ENCODE measurements at places on chromosomes 7 and 10.

DNA sequence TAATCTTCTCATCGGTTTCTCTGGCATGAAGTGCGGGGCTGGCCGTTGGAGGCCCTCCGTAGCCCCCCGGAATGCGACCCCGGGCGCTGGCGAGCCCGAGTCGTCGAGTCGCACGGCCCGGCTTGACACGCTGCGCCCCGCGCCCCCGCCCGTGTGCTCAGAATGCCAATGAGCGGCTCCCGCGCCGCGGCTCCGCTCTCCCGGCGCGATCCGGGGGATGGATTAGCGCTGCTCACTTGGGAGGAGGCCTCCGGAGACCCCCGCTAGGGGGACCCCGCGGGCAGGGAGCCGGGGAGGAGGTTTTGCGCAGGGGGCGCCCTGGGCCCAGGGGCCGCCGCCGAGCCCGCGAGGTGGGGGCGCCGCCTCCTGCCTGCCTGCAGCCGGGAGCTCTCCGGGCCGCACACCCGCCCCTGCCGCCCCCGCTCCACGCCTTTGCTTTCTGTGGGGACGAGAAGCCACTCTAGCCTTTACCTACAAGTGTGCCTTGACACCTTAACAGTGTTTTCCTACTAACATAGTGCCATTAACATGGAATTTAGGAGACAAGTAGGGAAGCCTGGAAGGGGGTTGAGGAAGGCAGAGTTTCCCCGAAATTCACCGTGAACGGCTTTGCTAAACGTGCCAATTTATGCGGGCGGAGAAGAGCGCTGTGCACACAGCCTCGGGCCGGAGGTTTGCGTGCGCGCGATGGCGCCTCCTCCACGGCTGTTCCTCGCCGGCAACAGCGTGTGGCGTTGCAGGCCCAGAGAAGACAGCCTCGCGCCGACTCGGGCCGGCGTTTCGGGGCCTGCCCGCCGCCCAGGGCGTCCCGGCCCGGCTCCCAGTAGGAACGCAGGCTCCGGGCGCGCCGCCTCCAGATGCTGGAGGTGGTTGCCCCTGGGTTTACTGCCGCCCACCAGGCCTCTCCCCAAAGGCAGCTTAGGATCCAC, 7.1 kb downstream of the SHH start:
- DNase-seq, result peak; percentile 75

- no peak for DNase-seq
Measured at GRCh38 chr7:111836592-111836991, 274.3 kb upstream of the IMMP2L start.

- no peak for DNase-seq
Measured at GRCh38 chr7:37439653-37440026, 9.0 kb downstream of the ELMO1 start.

DNA sequence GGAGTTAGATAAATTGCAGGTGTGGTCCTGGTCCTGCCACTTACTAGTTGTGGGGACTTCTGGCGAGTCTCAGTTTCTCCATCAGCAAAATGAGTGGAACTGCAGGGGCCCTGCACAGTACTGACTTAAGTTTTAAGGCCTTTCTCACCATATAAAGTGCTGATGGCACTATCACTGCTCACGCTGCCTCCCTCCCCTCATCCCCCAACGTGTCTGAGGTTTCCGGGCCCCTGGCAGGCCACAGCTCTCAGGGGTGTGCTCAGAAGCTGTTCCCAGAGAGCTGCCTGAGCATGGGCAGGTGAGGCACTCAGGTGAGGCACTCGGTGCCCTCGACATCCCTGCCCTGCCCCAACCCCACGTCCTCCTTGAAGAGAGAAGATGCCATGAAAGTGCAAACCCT, 74.2 kb downstream of the VOPP1 start:
- no peak for DNase-seq

GRCh38 chr7:16129431-16130110, 291.8 kb downstream of the CRPPA start:
- no peak for DNase-seq

DNA sequence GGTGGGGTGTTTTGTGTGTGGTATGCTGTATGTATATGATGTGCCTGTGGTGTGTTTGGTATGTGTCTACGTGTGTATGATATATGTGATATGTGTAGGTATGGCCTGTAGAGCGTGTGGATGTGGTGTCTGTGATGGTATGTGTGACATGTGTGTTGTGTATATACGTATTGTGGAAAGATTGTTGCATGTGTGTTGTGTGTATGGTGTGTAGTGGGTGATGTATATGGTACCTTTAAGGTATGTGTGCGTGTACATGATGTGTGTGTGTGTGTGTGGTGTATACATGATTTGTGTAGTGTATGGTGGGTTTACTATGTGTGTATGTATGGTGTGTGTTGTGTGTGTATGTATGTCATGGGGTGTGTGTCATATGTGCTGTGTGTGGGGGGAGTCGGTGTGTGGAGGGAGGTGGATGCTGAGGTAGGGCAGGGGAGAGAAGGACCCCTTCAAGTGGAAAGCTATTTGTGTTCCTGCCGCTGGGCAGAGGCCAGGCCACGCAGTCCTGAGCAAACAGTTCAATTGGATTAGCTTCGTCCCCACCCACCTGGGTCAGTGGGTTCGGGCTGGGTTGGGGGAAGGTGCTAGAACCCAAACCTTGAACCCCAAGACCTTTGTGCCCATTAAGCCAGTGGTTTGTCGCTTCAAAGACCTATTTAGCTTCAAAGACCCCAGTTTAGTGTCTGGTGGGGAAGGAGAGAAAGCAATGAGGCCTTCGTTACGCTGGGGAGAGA, 1.9 kb upstream of the TRPV6 start:
- DNase-seq, result no peak

DNA sequence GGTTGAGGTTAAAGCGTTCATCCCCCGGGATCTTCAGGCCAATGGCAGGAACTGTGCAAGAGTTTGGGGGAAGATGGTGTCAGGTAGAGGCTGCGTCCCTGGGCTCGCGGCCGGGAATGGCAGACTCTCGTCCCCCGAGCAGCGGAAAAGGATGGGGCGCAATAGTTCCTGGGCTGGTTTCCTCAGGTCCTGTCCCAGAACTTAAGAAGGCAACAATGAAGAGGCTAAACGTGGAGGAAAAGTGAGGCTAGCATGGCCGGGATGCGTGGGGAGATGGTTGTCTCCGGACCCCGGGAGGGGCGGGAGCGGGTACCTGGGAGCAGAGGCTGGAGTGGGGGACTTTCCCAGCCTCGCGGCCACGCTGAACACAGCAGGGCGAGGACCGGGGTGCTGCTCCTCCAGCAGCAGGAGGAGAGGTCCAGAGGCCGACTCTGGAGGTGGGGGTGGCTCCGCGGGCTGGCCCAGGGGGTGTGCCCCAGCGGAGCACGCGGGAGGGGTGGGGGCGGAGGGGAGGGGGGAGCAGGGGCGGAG, 882 bp downstream of the IRF5 start:
- no peak for DNase-seq

- no peak for DNase-seq
Measured at GRCh38 chr7:130941322-130942210, 207.6 kb upstream of the KLF14 start.

DNA sequence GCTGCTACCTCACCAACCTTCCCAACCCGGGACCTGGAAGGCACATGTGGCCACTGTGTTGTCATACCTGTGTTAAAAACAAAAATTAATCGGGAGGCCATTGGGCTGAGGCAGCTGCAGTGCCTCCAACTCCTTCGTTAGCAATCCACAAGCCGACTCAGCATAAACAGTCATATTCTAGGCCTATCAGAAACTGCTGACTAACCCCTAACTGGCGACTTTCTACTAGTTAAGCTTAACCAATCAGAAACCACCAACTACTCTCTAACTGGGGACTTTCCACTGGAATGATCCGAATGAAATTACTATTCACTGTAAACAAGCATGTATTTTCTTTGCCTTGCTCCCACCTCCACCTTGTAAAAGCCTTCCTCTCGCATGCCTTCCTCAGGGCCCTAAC, 14.1 kb upstream of the TMEM72 start:
- no peak for DNase-seq

- no peak for DNase-seq
Measured at GRCh38 chr10:78700413-78700812, 368.4 kb upstream of the ZMIZ1 start.

GRCh38 chr10:131204406-131205152, 106.9 kb downstream of the TCERG1L start:
- no peak for DNase-seq

GRCh38 chr7:158166386-158167340, 421.0 kb downstream of the PTPRN2 start:
- no peak for DNase-seq

GRCh38 chr7:82975811-82976468, 186.7 kb downstream of the PCLO start:
- no peak for DNase-seq

- DNase-seq, result no peak
Measured at GRCh38 chr7:157668221-157668883, 331.5 kb downstream of the DNAJB6 start.

- no peak for DNase-seq
Measured at GRCh38 chr10:61890881-61891409, 10.6 kb upstream of the ARID5B start.

GRCh38 chr10:96890580-96890979, 58.5 kb downstream of the LCOR start:
- DNase-seq, result no peak
